Esophagus squamous epithelium (tissue), 5 donors: ENCODE measurements at places on chromosomes 5 and 9.

DNA sequence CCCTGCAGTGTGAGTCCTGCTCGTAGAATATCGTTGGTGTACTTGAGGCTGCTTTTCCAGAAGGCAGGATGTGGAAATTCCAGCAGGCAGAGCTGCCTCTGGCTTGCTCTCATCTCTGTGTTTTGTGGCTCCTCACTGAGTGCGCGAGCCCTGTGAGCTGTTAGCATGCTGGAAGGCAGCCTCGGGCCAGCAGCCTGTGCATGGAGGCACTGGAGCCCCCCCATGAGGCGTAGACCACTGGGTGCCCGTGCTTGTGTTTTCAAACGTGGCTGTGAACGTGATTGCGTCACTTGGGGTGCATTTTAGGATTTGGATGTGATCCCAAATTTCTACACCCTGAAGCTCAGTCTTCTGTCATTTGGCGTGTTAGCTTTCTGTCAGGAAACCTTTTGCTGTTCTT, 3.2 kb downstream of the WDR5 start:
- no peak for DNase-seq

DNA sequence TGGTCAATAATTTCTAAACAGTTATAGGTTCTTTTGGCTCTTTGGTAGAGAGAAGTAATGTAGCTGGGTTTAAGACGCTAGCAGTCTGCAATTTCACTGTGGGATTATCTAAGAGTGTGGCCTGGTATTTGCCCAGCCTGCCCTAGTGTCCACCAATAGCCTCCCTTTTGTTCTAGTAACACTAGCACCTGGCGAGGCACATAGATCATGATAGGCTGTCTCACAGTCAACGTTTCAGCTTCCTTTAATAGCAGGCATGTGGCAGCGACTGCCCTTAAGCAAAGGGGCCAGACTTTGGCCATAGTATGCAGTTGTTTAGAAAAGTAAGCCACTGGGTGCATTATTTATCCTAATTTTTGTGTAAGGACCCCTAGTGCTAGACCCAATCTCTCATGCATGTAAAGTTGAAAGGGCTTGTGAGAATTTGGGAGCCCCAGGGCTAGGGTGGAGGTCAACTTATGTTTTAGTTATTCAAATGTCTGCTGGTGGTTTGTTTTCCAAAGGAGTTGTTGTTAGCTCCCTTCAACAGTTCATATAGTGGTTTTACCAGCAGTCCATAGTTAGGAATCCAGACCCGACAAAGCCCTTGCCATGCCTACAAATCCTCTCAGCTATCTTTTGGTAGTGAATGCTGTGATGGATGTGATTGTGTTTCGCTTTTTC, 274.3 kb downstream of the HTR1A start:
- DNase-seq, result no peak

DNA sequence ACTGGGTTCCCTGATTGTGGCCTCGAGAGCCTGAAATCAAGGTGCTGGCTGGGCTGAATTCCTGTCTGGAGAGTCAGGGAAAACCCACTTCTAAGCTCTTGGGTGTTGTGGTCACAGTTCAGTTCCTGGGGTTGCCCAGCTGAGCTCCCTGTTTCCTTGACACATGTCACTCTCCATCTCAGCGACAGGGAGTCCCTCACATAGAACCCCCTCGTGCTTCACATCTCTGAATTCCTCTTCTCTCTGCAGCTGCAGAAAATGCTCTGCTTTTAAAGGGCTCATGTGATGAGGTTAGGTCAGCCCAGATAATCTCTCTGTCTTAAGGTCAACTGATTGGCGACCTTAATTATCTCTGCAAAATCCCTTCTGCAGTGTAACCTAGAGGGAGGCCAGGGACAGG, 53.5 kb upstream of the NFIL3 start:
- no peak for DNase-seq

DNA sequence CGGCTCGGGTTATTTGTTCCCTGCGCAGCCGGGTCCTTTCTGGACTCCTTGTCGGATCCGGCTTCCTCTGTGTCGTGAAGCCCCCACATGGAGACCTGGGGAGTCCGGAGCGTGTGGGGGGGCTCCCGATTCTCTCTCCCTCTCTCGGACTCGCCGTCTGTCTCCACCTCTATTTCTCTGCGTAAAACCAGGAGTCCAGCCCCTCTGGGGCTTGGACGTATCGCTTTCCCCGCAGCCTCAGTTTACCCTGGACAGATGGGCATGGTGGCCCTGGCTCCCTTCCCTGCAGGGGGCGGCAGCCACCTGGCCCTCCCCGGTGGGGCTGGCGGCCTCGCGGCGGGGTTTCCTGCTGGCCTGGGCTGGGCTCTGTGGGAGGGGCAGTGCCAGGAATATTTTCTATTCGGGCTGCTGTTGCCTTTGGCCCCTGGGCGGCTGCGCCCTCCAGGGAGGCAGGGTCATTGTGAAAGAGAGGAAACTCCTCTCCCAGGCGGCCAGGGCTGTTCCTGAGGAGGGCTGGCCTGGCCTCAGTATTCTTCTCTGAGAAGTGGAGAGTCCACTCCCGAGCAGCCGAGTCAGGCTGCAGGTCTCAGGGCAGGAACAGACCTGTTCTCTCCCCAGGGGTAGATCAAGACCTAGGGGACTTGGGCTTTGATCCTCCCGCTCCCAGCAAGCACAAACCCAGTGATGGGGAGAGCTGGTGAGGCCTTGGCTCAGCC, 665 bp downstream of the ASS1 start:
- DNase-seq, result no peak

- no peak for DNase-seq
Measured at GRCh38 chr5:178832618-178833201, 27.0 kb upstream of the ZNF354B start.
